ENCODE measurements at places on chromosomes 6 and 20.

- no peak for DNase-seq
These were observed 18.8 kb downstream of the HIVEP2 start for GRCh38 chr6:142926177-142926493.

DNA sequence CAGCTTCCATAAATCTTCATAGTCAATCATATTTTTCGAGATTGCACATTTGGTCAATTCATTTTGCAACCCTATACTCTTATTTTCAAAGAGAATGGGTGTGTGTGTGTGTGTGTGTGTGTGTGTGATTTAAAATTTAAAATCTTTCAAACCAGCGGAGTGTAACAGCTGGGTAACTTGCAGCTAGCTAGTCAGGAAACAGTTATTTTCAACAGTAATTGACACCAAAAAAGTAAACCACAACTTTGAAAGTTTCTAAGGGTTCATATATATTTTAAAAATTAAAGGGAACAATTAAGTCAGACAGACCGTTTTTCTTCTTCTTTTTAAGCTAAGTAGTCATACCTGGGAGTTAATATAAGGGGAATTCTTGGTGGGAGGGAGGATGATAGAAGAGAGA lies 57.0 kb downstream of the PRR18 start:
- DNase-seq, result no peak

DNA sequence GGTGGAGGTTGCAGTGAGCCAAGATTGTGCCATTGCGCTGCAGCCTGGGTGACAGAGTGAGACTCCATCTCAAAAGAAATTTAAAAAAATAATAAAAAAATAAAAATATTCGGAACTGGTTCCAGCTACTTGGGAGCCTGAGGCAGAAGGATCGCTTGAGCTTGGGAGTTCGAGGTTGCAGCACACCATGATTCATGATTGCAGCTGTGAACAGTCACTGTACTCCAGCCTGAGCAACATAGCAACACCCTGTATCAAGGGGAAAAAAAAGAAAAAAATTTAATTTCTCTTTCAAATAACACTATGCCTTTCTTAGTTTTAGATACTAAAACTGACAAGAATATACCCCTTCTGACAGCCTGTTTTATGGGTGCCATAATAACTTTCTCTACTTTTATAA lies 10.5 kb downstream of the KDM1B start:
- DNase-seq, result no peak

- DNase-seq, result no peak
These were observed 7.7 kb upstream of the SEC63 start for GRCh38 chr6:107965746-107966145.

DNA sequence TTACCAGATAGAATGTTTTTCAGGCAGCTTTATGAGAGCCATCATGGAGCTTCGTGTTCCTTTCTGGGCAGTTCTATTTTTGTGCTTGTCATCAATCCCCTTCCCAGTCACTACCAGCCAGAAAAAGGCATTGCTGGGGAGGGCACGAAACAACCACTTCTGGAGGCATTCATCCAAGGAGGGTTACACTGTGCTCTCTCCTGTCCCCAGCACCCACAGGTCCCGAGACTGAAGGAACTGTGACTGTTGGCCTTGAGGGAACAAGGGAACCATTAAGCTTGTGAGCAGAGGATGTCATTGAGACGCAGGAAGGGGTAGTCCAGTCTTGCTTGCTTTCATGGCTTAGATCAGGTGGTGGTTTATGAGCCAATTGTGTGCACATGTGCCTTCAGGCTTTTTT lies 20.1 kb upstream of the ENPP5 start:
- no peak for DNase-seq

DNA sequence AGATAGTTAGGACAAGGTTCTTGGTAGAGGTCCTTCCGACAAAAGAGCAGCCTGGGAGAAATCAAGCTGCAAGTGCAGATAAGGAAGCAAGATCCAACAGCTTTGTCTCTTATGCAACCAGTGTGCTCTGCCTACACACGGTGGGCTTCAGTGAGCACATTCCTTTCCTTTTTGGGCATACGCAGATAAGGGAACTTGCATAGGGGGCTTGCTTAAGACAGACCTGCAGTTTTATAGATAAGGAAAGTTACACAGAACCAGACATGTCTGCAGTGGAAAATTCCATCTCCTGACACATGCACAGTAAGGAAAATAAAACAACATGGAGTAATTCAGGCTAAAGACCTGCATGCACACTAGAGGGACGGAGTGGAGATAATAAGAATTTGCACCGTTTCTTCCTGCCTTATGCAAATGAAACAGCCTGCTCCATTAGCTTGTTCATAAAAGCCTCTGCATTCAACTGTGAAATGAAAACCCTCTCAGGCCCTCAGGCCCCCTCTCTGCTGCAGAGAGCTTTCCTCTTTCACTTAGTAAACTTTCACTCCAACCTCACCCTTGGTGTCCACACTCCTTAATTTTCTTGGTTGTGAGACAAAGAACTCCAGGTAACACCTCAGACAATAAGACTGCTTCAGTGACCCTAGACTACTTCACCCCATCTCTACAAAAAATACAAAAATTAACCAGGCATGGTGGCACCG lies 97.5 kb upstream of the MYLIP start:
- no peak for DNase-seq

DNA sequence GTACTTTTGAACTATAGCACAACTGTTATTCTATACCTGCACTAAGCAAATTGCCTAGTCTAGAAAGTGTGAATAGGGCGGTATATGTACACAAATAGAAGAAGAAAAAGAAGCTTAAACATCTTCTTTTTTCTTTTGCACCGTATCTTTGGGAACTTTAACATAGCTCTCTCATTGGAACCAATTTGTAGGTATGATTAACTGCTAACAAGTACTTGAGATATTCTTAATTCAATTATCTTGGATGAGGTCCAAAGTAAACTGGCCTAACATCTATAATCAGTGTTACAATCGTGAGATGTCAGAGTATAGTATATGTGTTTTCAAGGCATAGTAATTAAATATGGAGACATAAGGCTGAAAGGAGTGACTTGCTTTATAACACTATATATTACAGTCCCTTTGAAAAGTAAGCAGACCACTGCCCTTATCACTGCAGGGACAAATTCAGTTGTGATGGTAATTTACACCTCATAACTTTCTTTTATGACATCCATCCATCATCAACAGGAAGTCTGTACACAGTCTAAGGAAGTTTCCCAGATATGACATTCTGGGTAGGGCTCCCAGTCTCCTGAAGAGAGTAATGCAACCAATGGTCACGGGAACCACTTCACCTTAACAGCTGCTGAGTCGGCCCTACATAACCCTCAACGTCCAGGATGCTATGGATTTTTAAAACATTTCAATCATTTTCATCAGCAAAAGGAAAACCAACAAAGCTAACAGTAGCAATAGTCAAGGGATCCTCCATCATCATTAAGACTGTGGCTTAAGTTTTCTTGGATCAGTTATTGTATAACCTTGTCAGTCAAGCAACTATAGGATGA lies 37.6 kb downstream of the NKAIN2 start:
- DNase-seq, result no peak

GRCh38 chr20:46964618-46965455 lies 70.2 kb downstream of the EYA2 start:
- no peak for DNase-seq

DNA sequence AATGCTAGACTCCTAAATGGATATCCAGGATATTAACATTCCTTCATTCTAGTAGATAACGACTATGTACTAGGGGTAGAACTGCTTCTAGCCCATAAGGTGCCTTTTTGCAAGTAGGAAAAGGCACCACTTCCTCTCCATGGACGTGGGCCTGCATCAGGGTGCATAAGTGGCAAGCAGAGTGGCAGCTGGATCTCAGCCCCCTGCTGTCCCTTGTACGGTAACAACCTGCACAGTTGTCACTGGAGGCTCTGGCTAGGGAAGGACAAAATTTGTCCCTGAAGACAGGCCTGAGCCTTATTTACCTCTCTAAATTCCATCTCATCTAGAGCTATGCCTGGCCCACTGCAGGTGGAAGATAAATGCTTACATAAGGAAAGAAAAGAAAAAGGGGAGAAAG lies 42.5 kb upstream of the SAYSD1 start:
- no peak for DNase-seq

- no peak for DNase-seq
These were observed 1.3 kb downstream of the C20orf144 start for GRCh38 chr20:33663161-33664084.

- DNase-seq, result peak; percentile 90
These were observed 31.0 kb upstream of the PCMTD2 start for GRCh38 chr20:64224351-64225170.

DNA sequence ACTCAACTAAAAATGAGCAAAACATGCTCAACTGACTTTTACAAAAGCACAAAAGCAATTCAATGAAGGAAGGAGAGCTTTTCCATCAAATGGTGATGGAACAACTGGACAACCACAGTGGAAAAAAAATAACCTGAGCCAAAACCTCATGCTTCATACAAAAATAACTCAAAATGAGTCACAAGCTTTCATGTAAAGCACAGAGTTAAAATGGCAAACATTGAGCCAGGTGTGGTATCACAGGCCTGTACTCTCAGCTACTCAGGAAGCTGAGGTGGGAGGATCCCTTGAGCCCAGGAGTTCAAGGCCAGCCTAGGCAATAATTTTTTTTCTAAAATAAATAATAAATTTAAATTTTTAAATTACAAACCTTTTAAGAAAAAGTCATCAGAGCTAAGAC lies 18.4 kb upstream of the HLA-G start:
- DNase-seq, result no peak

DNA sequence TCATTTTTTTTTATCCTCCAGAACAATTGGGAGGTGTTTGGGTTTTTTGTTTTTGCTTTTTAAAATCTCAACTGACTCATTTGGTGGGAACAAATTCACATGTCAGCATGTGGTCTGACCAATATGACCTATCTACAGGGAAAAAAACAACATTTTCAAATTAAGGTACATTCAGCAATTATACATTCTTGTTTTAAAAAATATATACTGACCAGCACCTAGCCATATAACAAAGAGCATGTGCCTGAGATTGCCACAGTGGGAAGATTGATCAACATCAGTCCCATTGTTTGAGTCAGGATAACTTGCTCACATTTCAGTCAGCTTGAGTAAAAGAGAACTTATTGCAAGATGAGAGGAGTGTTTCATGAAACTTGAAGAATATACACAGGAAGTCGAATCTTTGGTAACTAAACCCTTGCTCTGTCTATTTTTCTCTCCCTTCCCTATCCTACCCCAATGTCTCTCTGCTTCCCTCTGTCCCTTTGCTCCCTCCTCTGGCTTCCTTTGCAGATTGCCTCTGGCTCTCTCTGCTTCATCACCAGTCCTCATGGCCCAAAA lies 163.2 kb upstream of the TAB2 start:
- DNase-seq, result no peak

- no peak for DNase-seq
These were observed 6.5 kb upstream of the DDO start for GRCh38 chr6:110421749-110422443.

DNA sequence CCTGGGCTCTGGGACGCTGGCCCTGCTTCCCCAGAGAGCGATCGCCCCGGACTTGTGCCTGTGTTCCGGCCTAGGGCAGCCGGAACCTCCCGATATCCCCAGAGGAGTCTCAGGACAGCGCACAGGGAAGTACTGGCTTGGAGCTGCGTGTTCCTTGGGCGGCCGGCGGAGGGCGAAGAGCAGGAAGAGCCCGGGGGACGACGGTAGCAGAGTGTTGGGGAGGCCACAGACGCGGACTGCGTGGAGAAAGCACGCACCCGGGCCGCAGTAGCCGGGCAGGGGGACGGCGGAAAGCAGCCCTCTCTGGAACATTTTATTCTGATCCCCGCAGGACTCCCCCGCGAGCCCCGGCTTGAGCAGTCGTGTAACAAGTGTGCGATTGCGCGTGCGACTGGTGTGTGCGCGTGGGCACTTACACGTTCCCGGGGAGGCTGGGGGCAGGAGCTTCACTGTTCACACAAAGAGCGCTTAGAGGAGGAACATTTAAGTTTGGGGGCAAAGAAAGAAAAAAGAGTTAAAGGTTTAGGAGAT lies 36.1 kb downstream of the NCR2 start:
- no peak for DNase-seq

GRCh38 chr6:20932284-20932683 lies 398.0 kb downstream of the CDKAL1 start:
- DNase-seq, result no peak

DNA sequence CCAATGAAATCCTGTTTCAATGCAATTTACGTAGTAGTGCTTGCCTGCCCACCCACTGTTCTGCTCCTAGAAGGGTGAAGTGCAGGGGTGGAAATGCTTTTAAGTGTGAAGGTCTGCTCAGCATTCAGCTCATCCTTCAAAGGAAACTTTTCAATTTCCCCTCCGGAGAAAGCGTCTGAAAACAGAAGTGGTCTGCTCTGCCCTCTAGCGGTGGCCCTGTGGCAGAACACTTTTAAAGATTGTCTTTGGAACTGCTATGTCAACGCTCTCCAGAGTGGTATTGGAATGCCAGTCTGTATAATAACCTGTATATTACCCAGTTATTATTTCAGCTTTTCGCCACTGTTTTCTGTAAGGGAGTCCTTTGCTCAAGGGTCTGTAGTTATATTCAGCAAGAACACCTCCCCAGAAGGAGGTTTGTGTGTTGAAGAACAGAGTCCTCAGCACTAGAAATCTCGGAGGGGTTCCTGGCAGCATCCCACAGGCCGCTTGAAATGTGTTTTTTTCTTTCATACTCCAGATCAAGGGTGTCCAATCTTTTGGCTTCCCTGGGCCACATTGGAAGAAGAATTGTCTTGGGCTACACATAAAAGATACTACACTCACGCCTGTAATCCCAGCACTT lies 63.1 kb upstream of the KLHL31 start:
- DNase-seq, result no peak

GRCh38 chr6:53375847-53376246 lies 27.1 kb upstream of the ELOVL5 start:
- no peak for DNase-seq

DNA sequence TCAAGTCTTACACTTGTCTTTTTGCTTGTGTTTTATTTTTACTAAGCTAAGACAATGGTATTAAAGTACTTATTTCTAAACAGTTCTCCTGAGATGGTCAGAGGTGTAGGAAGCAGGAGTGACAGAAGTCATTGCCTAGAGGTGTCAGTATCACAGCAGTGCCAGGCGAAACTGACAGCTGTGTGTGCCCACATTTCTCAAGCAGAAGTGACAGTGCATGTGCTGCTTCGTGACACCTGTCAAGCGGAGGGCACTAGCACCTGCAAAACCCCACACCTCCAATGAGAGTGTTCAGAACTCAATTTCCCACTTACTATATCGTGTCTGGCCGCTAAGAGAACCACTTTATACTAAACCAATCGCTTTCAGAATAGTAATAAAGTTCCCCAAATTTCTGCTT lies 82.8 kb downstream of the SLC23A2 start:
- DNase-seq, result no peak

DNA sequence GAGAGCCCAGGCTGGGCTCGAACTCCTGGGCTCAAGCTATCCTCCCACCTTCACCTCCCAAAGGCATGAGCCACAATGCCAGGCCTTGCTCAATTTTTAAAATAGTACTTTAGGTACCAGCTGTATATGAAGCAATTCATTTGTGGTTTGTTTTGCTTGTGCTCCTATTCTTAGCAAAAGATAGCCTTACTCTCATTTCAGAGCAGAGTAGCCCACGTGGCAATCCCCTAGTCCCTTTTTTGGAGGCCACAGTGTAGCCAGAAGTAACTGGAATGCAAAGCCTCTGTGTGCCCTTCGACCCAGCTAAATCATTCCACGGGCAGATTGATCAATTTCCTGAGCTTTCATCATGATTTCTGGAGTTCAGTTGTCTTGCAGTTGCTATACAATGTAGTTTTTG lies 372.2 kb downstream of the NRN1 start:
- DNase-seq, result no peak

Data from HS-5 (cell line).